ENCODE measurements at places on chromosomes 4 and X.
A peak's percentile ranks its signal among the peaks of the same experiment; 100 is the strongest.

- no peak overlapping the region for H3K27ac ChIP-seq
- H3K4me3 ChIP-seq: no peak overlapping the region
- DNase-seq: no peak
- no peaks in the 10 kb centered on the region for H3K4me1 ChIP-seq
Observed at GRCh38 chr4:172134521-172134920, 321.3 kb downstream of the GALNTL6 start.

GRCh38 chrX:1484638-1485019 is 31.9 kb upstream of the ASMTL start:
- peaks cover 28% of the 10 kb centered on the region for H3K4me1 ChIP-seq
- no peaks in the 10 kb centered on the region for H3K27me3 ChIP-seq
- DNase-seq: no peak
- H3K4me3 ChIP-seq: no peak overlapping the region
- peak overlapping the region; percentile 50 for H3K27ac ChIP-seq
- peaks cover 19% of the 10 kb centered on the region for H3K36me3 ChIP-seq

GRCh38 chrX:32877592-32877991 is 333.8 kb downstream of the DMD start:
- H3K27me3 ChIP-seq: no peaks in the 10 kb centered on the region
- no peaks in the 10 kb centered on the region for H3K36me3 ChIP-seq
- H3K27ac ChIP-seq: no peak overlapping the region
- no peak for DNase-seq
- no peak overlapping the region for H3K4me3 ChIP-seq

GRCh38 chr4:109375778-109376414 is 57.7 kb upstream of the SEC24B start:
- H3K27ac ChIP-seq: no peak overlapping the region
- DNase-seq: no peak
- H3K4me1 ChIP-seq: no peaks in the 10 kb centered on the region
- H3K36me3 ChIP-seq: no peaks in the 10 kb centered on the region
- H3K4me3 ChIP-seq: no peak overlapping the region

DNA sequence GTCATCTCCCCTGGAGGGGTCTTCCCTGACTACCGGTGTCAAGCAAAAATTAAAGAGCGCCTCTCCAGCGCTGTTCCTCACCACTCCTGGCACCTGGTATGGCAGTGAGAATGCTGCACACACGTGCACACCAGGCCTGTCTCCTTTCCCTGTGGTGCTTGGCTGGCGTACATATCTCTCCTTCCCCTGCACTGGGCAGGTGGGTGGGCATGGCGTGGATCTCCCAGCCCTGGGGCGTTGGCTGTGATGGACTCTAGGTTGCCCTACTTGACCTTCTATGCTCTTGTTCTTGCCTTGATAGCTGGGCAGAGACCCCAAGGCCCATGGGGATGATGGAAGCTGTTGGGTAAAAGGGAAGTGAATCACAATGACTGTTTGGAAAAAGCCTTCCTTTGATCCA is 109.2 kb downstream of the CLNK start:
- no peak for DNase-seq
- no peaks in the 10 kb centered on the region for H3K36me3 ChIP-seq
- no peak overlapping the region for H3K27ac ChIP-seq
- no peak overlapping the region for H3K4me3 ChIP-seq
- no peaks in the 10 kb centered on the region for H3K27me3 ChIP-seq

- DNase-seq: no peak
- no peaks in the 10 kb centered on the region for H3K4me1 ChIP-seq
- no peaks in the 10 kb centered on the region for H3K27me3 ChIP-seq
- no peaks in the 10 kb centered on the region for H3K36me3 ChIP-seq
Observed at GRCh38 chrX:24113181-24113580, 36.3 kb upstream of the ZFX start.

- no peak for DNase-seq
- H3K4me1 ChIP-seq: no peaks in the 10 kb centered on the region
- no peaks in the 10 kb centered on the region for H3K27me3 ChIP-seq
Observed at GRCh38 chr4:185950891-185951290, 118.1 kb upstream of the TLR3 start.

DNA sequence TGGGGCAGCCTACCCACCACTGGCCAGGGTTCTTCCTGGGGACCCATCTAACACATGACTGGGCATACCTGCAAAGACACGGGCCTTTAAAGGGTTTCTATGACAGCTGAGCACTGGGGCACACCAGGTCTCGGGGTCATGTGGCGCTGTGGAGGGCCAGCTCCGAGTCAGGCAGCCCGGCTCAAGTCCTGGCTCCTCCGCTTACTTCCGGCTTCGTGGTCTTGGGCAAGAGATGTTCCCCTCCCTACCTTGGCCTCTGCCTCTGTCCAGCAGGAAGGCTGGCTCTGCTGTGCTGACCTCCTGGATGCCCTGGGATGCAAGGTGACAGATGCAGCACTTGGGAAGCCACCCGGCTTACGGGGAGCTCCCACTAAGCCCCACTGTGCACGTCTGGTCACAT is 37.6 kb downstream of the HTRA3 start:
- no peaks in the 10 kb centered on the region for H3K4me1 ChIP-seq
- no peak for DNase-seq
- no peaks in the 10 kb centered on the region for H3K36me3 ChIP-seq
- no peaks in the 10 kb centered on the region for H3K27me3 ChIP-seq
- no peak overlapping the region for H3K4me3 ChIP-seq

DNA sequence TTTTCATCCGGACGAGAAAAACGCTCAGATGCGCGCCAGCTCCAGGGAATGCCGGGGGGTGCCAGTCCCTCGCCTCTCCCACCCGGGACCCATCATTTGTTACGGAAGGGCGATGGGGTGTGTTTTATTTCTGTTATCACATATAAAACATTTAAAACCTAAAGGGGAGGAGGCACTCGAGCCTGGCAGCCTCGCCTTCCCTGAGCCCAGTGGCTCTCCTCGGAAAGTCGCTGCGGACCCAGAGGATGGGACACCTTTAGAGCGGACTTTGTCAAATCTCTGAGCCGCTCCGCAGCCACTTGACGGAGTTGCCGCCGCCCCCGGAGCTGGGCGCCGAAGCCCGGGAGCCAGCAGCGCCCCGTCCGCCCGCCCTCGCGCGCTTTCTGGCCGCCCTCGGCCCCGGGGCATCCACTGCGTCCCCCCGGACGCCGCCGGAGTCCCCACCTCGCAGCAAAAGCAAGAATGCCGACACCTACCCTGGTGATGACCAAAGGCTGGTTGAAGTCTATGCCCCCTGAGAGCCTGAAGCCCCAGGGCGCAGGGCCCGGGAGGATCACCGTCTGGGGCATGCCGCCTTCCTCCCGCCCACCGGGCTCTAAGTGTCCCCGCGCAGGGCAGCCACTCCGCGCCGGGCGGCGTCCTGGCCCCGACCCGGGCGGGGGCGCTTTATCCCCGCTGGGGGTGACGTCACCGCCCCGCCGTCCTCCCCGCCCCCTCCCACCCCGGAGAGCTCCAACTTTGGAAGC is at the start of gene PDLIM3:
PDLIM3 (minus strand) TSS at position 642 of the 746 bp plus-strand sequence; CDS start at position 569, 73 bp downstream.
- H3K4me1 ChIP-seq: no peaks in the 10 kb centered on the region
- H3K36me3 ChIP-seq: no peaks in the 10 kb centered on the region
- no peak within 1 kb of the TSS for H3K4me3 ChIP-seq
- peaks cover 5% of the 10 kb centered on the region for H3K27me3 ChIP-seq
- DNase-seq: no peak

DNA sequence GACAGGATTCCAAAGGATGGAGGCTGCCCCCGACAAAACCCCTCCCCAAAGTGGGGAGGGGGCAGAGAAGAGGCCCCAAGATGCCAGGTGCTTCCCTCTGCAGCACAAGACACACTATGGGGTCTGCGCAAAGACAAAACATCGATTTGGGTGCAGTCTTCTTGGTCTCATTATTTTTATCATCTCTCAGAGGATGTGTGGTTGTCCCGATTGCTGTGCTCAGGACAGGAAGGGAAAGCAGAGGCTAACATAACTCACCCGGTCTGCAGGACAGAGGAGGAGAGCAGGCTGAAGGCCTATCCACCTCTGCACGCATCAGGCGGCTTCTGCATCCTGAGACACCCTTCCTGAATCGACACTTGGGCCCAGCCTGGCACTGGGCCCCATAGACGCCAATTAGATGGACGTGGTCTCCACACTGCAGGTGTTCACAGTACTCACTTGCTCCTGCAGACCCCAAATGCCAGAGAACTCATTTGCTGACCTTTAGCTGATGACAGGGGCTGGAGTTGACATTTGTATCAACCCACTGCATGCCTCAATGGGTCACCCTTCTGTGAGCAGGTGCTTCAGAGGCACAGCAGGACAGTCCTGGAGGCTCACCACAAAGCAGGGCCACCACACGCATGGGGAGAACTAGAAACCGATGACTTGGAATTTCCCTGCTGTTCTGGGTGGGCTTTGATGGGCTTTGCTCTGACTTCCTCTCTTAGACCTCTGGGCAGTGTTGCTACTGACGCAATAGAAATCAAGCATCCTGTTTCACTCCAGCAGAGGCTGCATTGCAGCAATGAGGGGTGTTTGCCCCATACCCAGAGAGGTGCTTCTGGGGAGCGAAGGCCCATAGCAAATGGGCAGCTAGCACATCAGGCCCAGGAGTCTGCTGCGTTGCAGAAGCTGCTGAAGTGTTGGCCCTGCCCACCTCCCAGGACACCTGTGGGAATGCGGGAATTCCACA is 96.3 kb upstream of the ENPP6 start:
- H3K4me3 ChIP-seq: no peak overlapping the region
- DNase-seq: no peak
- no peaks in the 10 kb centered on the region for H3K36me3 ChIP-seq
- peaks cover 15% of the 10 kb centered on the region for H3K4me1 ChIP-seq
- H3K27ac ChIP-seq: no peak overlapping the region

DNA sequence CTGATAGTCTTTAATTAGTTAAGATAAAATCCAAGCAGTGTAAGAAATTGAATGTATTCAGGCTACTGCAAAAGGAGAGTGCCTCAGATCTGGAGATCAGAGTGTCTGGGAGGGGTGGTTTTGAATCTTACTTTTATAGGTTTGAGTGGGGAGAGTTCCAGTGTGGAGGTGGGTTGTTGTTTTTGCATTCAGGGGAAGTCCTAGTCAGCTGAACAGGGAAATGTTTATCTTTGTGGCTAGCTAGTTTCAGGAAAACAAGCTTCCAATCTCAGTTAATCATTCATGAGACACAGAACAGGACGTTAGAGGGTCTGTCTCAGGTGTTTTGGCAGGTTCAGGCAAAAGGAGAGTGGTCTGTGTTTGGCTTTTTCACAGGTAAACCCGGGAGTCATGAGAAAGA is 26.0 kb downstream of the ZNF81 start:
- H3K4me1 ChIP-seq: no peaks in the 10 kb centered on the region
- no peak overlapping the region for H3K27ac ChIP-seq
- H3K27me3 ChIP-seq: no peaks in the 10 kb centered on the region
- no peak for DNase-seq

DNA sequence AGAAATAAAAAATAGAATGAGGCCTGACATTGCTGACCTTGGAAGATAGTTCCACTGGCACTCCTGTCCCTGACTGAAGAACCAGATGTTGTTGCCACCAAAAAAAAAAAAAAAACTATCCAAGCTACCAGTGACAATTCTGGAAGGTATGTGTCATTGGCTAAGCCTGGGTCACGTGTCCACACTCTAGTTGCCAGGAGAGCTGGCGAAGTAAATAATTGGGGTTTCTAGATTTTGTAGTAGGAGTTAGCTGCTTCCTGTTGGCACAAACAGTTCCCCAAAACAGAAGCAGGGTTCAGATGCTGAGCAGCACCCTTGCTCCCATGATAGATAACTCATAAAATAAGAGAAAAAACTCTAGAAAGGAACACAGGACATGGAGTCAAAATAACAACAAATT is 20.5 kb downstream of the MND1 start:
- no peak overlapping the region for H3K4me3 ChIP-seq
- no peaks in the 10 kb centered on the region for H3K4me1 ChIP-seq
- H3K27me3 ChIP-seq: no peaks in the 10 kb centered on the region
- H3K27ac ChIP-seq: no peak overlapping the region

DNA sequence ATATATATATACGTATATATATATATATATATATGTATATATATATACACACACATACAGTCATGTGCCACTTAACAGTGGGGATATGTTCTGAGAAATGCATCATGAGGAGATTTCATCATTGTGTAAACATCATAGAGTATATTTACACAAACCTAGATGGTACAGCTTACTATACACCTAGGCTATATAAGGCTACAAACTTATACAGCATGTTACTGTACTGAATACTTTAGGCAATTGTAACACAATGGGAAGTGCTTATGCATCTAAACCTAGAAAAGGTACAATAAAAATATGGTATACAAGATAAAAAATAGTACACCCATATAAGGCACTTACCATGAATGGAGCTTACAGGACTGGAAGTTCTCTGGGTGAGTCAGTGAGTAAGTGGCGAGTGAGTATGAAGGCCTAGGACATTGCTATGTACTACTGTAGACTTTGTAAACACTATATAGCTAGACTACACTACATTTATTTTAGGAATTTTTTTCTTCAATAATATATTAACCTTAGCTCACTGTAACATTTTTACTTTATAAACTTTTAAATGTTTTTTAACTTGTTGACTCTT is 13.2 kb upstream of the CCSER1 start:
- H3K27me3 ChIP-seq: no peaks in the 10 kb centered on the region
- no peaks in the 10 kb centered on the region for H3K36me3 ChIP-seq
- no peak for DNase-seq
- H3K4me3 ChIP-seq: no peak overlapping the region

- H3K36me3 ChIP-seq: no peaks in the 10 kb centered on the region
- no peaks in the 10 kb centered on the region for H3K4me1 ChIP-seq
- DNase-seq: no peak
- H3K27ac ChIP-seq: no peak overlapping the region
- no peaks in the 10 kb centered on the region for H3K27me3 ChIP-seq
Observed at GRCh38 chr4:15131551-15131950, 129.3 kb downstream of the CPEB2 start.

DNA sequence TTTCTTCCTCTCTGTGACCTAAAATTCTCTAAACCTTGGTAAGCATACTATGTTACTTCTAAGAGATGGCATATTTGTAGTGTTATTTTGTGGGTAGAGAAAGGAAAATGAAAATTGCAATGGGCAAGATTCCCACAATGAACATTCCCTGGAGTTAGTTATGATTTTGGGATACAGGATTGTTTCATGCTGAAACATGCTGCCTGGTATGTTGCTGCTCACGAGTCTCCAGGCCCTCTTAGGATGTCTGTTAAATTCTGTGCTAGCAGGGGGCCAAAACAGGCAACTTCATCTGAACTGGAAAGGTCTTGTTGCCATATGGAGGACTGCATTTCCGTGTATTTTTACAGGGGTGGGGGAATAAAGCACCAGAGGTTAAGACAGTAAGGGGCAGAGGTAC is 18.9 kb upstream of the MSMO1 start:
- H3K4me3 ChIP-seq: no peak overlapping the region
- DNase-seq: no peak
- H3K27ac ChIP-seq: no peak overlapping the region
- H3K36me3 ChIP-seq: peaks cover 21% of the 10 kb centered on the region

GRCh38 chr4:139622901-139623381 is 42.7 kb upstream of the MGST2 start:
- no peak overlapping the region for H3K27ac ChIP-seq
- no peak for DNase-seq
- no peaks in the 10 kb centered on the region for H3K4me1 ChIP-seq
- H3K4me3 ChIP-seq: no peak overlapping the region

GRCh38 chrX:71991164-71991563 is 80.5 kb downstream of the NHSL2 start:
- no peaks in the 10 kb centered on the region for H3K27me3 ChIP-seq
- H3K27ac ChIP-seq: no peak overlapping the region
- no peaks in the 10 kb centered on the region for H3K36me3 ChIP-seq
- DNase-seq: no peak

Measured in naive thymus-derived CD4-positive, alpha-beta T cell (primary cell).